Left ventricle myocardium inferior (tissue), 1 donor: ENCODE measurements at places on chromosomes 12 and 14. TPM values are rescaled to one million over a fixed set of nuclear protein-coding genes. Genes with fewer than 3 reads are reported as not detected.

DNA sequence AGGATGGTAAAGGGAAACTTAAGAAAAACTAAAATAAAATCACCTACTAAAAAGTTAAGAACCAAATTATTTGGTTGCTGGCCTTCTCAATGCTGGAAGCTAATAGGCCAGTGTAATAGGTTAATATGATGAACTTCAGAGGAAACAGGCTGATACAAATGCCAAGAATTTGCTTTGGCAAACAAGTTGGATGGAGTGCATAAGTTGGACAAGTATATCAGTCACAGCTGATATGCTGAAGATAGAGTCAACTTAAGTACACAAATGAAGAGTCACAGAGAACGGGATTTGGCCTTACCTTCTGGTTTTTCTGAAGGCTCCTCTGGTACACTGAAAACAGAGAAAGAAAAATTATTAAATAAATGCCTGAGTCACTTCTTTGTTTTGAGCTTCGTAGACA lies 48.2 kb downstream of the ZFYVE26 start:
- DNase-seq, result no peak

- DNase-seq, result no peak
These were observed 218.5 kb downstream of the PHETA1 start for GRCh38 chr12:111150360-111150759.

PARP2 gene
- total RNA-seq, result 15.6 TPM

GRCh38 chr14:55212634-55213033 lies 21.2 kb upstream of the DLGAP5 start:
- no peak for DNase-seq
